LHCN-M2 (cell line): ENCODE measurements at places on chromosomes 7 and 10. TPM values are rescaled to one million over a fixed set of nuclear protein-coding genes. Genes with fewer than 3 reads are reported as not detected.

The CALHM2 gene
- 28.0 and 28.1 TPM in 2 replicates for total RNA-seq

The ERVW-1 gene
- not detected in 2 replicates for total RNA-seq

The BTBD16 gene
- not detected in 2 replicates for total RNA-seq

The INMT gene
- 1.4 and 1.7 TPM in 2 replicates for total RNA-seq

DNA sequence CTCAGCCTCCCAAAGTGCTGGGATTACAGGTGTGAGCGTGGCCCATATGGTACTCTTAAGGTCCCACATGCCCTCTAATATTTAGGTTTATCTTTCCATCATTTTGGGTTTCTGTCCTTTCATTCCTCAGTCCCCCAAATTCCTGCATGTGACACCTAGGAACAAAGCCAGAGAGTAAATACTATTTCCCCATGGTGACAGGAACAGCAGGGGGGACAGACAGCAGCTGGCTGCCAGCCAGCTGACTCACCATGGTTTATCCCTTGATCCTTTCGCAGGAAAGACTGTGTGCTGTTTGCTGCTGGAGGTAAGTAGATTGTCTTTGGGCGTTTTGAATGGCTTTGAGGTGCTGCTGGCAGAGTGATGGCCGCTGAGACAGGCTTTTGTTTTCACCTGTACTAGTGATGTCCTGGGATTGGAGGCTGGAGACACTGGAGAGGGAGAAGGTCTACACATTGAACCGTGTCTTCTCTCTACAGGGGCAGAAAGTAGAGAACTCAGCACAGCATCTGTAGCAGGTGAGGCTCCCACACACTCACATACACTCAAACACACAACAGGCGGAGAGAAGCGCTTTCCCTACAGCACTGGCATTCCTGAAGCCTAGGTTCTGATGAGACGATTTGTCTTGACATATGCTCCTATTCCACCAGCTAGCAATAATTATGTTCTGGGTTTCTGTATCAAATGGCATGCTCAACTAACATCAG lies 83.7 kb upstream of the EFCAB10 start:
- DNase-seq = peak; percentile 66

The PKD2L1 gene
- total RNA-seq = not detected in 2 replicates

DNA sequence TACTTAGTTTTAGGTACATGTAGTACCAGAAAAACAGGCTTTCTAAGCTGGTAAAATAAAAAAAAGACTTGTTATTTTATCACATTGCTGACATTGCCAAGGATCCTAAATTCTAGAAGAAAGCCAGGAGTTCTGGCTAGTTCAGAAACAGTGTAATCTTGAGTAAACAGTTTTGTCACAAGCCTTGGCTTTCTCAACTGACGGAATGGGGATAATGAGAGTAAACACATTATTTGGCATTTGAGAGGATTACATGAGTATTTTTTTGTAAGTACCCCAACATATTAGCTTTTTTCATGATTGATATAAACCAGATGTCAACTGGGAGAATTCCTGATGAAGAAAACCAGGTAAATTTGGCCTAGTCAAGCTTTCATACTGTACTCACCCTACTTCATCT lies 269.8 kb downstream of the SORCS1 start:
- DNase-seq = no peak

The NME8 gene
- not detected in 2 replicates for total RNA-seq
